ENCODE measurements at places on chromosomes 11 and 22.

DNA sequence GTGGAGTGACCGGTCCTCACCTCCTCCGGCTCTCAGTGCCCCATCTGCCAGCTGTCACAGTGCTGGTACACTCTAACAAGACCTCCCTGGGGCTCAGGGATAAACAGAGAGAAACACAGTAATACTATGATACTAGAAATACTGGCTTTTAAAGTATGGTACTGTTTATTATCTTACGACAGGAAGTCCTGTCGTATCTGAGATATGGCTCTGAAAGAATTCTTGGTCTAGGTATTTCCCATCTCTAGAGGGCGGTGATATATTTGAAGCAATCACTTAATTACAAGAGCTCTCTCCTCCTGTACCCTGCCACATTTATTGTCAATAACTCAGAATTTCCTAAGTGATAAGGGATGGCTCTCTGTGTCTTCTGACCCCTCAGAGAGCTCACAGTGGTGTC lies 119.1 kb downstream of the RRM1 start:
- no peak for DNase-seq

- DNase-seq, result no peak
Observed at GRCh38 chr11:1817000-1817399, 17.8 kb upstream of the SYT8 start.

GRCh38 chr11:104653407-104653806 lies 244.9 kb downstream of the CASP12 start:
- DNase-seq, result no peak

GRCh38 chr11:114354076-114354475 lies 46.2 kb downstream of the C11orf71 start:
- no peak for DNase-seq

DNA sequence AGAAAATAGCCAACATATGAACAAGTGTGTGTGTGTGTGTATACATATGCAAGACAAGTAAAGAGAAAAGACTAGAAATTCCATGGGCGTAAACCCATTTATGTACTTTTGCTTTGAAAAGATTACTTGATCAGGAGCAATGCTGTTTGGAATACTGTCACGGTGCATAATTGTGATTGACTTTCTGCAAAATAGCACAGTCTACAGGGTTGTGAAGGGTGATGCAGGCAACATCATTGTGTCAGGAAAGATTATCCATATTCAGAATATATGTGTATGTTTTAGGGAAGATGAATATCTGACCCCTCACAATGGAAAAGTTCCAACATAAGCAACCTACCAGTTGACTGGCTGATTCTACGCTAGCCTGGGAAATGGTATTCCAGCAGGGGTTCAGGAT lies 307.7 kb downstream of the JRKL start:
- DNase-seq, result no peak

DNA sequence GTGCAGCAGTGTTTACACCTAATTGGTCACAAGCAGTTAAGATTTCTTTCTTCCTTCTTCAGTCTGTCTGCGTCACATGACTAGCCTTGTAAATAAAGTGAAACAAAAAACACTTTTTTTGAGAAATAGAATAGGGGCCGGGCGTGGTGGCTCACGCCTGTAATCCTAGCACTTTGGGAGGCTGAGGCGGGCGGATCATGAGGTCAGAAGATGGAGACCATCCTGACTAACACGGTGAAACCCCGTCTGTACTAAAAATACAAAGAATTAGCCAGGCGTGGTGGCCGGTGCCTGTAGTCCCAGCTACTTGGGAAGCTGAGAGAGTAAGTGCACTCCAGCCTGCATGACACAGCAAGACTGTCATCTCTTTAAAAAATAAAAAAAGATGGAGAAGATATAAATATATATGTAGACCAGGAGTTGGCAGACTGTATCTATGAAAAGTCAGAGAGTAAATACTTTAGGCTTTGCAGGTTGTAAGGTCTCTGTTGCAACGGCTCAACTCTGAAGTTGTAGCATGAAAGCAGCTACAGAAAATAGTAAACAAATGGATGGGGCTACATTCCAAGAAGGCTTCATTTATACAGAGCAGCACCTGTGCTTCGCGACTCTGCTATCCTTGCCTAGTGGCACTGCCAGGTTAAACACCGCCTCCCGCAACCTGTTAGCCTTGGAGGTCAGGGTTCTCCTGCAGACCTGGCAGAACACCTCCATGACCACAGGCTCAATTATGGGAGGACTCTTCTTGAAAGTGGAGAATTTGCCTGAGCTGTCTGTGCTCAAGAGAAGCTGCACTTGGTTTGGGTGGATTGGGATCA lies 55.9 kb downstream of the PPP6R2 start:
- DNase-seq, result no peak

GRCh38 chr11:123653827-123654565 lies 428 bp downstream of the SCN3B start:
- DNase-seq, result no peak

DNA sequence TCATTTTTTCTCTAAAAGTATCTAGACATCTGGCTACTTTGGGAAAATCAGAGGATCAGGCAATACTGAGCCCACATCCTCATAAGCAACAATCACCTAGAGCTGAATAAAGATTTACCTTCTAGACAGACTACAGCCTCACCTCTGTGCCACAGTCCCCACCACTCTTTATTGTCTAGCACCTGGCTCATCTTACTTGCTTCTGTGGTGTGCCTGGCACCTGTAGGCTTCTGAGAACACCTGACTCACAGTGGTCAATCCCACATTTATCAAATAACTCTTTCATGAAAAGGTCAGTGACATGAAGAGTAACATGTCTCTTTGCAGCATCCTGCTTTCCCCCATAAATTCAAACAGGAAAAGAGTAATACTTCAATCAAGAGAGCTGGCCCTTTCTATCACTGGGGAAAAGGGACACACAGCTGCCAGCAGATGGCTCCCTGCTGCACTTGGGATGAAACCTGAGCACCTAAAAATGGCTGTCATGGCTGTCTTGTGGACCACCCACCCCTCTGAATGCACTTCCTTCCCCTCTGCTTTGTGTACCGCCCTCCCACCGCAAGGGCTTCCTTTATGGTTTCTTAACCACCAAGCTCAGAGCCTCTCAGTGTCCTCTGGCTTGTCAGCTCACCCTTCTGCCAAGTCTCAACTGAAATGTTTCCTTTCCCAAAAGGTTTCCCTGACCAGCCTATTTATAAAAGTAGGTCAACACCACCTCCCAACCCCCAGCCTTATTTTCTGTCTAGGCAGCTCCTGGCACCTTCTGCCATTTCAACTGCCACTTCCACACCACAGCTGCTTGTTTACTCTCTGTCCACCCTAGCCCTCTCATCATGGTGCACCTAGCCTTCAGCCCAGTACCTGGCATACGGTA lies 9.3 kb downstream of the TFIP11 start:
- peak; percentile 30 for DNase-seq

GRCh38 chr22:19065929-19066328 lies 56.3 kb downstream of the DGCR2 start:
- no peak for DNase-seq

GRCh38 chr11:44885919-44886789 lies 64.5 kb downstream of the TP53I11 start:
- no peak for DNase-seq

GRCh38 chr11:66636411-66636810 lies 2.1 kb upstream of the RBM4 start:
- no peak for DNase-seq

GRCh38 chr11:69470301-69470700 lies 11.2 kb upstream of the LINC01488 start:
- no peak for DNase-seq

- DNase-seq, result no peak
Observed at GRCh38 chr11:85132851-85133585, 494.1 kb downstream of the DLG2 start.

- DNase-seq, result no peak
Observed at GRCh38 chr11:47391077-47391583, 12.8 kb upstream of the SPI1 start.

- no peak for DNase-seq
Observed at GRCh38 chr11:35246745-35247144, 107.8 kb downstream of the CD44 start.

GRCh38 chr11:128697645-128698174 lies 3.8 kb downstream of the FLI1 start:
- no peak for DNase-seq

DNA sequence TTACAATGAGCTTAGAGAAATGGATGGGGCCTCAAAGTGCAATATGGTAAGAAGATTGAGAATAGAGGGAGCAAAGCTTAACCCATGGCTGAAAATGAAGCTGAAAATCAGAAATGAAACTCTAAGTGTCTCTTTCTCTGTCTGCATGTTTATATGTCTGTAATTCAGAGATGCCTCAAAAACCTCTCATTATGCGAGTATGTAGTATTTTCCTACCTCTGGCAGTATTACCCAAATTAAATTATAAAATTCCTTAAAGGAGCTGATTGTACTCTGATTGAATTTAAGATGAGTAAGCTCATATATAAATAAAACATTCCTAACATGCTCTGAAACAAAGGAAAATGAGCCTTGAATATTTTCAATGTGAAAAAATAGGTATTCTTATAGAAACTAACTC lies 39.8 kb upstream of the PRSS23 start:
- no peak for DNase-seq

DNA sequence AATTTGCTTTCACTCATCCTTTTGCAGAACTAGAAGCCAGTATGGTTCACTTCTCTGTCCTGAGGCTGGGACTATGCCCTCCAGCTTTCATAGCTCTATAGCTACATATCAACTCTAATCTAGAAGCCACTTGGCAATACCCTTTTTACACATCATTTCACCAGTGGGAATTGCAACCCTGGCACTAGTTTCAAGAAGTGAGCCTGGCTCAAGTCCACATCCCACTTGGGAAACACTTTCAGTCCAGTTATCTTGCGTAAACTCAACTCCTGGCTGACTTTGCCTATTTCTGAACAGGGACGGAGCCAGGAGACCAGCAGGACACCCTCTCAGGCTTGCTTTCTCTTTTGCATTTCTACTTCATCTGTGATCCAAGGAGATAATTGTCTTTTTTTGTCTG lies 19.9 kb upstream of the FAT3 start:
- no peak for DNase-seq

GRCh38 chr22:23102776-23103175 lies 32.5 kb downstream of the GNAZ start:
- no peak for DNase-seq

DNA sequence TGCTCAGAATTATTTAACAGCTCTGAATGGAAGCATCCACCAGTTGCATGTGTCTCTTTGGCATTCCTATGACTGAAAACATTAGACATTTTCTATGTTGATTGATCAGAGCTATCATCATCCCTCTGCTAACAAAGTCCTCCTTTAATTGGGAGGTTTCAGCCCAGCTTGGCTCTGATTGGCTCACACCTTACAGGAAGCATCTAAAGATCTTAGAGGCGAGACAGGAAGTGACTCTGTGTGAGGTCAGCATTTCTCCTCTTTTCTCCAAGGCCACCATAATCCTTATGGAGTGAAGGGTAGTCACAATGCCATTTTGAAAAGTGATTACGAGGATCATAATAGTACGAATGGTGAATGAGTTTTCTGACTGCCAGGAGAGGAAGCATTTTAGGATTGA lies 260.8 kb downstream of the MIAT start:
- DNase-seq, result no peak

DNA sequence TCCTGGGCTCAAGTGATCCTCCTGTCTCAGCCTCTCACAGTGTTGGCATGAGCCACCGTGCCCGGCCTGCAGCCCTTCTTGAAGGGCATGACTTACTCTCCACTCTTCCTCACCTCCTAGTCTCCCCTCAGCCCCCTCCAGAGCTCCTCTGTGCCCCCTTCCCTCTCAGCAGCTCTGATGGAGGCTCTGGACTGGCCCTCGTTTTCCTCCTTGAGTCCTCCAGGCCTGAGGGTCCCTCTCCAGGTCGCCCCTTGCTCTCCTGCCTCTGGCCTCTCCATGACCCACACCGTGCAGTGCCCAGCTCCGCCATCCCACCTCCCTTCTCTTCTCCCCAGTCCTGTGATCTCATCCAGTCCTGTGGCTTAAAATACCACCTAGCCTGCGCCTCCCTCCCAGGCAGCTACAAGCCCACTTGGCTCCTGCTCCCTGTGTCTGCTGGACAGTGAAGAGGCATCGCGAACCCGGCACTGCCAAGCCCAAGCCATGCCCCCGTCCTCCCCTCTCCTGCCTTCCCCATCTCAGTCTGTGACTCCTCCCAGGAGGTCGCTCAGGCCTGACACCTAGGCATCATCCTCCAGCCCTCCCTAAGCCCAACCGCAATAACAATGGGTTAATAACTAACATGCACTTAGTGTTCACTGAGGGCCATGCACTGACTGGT lies 11.9 kb downstream of the KCNJ4 start:
- no peak for DNase-seq

GRCh38 chr22:24516301-24516737 lies 21.2 kb downstream of the UPB1 start:
- no peak for DNase-seq

GRCh38 chr22:20299746-20300136 lies 20.1 kb downstream of the DGCR6L start:
- no peak for DNase-seq

GRCh38 chr11:72772059-72772458 lies 19.9 kb upstream of the ARAP1 start:
- DNase-seq, result no peak

DNA sequence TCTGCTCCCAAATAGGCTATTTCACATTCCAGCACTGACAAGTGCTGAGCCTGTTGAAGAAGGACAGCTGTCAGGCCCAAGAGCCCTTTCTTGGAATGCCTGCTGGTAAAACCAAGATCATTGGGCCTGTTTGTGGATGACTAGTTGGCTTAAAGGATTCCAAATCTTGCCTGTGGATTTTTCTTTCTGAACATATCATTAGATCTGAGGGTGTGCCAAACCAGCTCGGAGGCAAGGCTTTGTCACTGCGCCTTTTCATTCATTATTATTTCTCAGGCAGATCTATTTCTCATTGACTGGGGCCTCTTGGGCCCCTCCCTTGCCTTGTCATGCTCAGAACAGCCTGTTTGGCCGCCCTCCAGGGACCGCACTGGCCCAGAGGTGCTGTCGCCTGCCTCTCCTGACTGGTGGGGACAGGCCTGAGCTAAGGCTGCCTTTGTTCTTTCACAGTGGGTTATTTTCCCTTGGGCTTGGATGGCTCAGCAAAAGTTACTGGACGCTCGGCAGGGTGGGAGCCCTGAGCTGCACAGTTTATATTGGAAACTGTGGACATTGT lies 222.7 kb upstream of the SESN3 start:
- no peak for DNase-seq

DNA sequence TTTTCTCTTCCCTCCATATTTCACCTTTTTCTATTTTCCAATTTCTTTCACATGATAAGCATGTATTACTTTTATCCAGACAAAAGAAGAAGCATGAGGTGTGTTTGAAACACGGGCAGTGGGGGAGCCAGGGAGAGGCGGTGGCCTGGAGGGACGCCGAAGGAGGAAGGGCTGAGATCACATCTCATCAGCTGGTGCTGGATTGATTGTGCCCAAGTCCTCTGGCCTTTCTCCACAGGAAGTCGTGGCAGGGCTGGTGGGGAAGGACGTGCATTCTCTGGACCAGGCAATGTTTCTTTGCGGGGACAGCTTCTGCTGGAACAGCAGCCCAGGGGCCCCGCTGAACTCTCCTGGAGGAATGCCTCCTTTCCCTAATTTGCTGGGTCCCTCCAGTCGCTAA lies 82.9 kb downstream of the MIAT start:
- DNase-seq, result no peak

Data from NCI-H2029 treated with DMSO at 0.1 percent for 48 hours (cell line).